ENCODE measurements at places on chromosomes 7 and 10.
A peak's percentile ranks its signal among the peaks of the same experiment; 100 is the strongest.

DNA sequence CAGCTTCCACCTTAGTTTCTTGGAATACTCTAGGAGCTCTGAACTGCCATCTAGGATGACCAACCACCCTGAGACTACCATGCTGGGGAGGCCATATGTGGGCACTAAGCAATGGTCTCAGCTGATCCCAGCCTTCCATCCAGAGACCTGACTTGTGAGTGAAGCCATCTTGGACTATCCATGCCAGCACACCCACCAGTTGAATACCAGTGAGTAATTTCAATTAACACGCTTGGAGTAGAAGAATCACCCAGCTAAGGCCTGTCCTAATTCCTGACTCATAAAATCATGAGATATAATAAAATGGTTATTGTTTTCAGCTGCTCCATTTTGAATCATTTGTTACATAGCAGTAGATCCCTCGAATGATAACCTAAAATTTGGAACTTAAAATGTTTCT, 5.2 kb upstream of the KIF5B start:
- DNase-seq: no peak

- no peak for DNase-seq
Observed at GRCh38 chr10:132689721-132690360, 96.1 kb downstream of the NKX6-2 start.

- DNase-seq: no peak
Observed at GRCh38 chr7:23347033-23347681, 48.0 kb downstream of the MALSU1 start.

DNA sequence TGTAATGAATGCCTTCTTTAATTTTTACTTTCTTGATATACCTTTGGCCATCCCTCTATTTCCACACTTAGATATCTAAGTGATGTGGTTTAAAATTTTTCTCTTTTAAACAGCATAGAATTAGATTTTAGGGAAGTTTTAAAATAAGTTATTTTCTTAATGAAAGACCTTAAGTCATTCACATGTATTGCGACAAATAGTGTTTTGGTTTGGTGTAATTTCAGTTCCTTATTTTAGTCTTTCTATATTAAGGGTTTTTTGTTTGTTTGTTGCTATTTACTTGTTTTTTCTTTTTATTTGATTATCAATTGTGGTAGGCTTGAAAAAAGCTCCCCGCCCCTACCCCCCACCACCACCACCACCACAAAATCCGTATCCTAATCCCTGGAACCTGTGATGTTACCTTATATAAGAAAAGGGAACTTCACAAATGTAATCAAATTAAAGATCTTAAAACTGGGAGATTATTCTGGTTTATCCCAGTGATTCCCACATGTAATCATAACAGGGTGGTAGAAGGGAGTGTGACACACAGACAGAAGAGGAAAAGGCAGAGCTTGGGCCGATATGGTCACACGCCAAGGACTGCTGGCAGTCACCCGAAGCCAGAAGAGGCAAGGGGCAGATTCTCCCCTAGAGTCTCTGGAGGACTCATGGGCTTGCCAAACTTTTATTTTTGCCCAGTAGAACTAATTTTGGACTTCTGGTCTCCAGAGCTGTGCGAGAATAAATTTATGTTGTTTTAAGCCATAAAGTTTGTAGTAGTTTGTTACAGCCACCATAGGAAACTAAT, 149.7 kb downstream of the NPSR1 start:
- DNase-seq: no peak

- DNase-seq: no peak
Observed at GRCh38 chr10:8254350-8254749, 199.9 kb downstream of the GATA3 start.

GRCh38 chr10:110865186-110865808, 6.4 kb upstream of the PDCD4 start:
- no peak for DNase-seq

GRCh38 chr7:19111474-19112273, 5.8 kb downstream of the TWIST1 start:
- no peak for DNase-seq

- DNase-seq: no peak
Observed at GRCh38 chr10:49049660-49050059, 65.7 kb downstream of the VSTM4 start.

DNA sequence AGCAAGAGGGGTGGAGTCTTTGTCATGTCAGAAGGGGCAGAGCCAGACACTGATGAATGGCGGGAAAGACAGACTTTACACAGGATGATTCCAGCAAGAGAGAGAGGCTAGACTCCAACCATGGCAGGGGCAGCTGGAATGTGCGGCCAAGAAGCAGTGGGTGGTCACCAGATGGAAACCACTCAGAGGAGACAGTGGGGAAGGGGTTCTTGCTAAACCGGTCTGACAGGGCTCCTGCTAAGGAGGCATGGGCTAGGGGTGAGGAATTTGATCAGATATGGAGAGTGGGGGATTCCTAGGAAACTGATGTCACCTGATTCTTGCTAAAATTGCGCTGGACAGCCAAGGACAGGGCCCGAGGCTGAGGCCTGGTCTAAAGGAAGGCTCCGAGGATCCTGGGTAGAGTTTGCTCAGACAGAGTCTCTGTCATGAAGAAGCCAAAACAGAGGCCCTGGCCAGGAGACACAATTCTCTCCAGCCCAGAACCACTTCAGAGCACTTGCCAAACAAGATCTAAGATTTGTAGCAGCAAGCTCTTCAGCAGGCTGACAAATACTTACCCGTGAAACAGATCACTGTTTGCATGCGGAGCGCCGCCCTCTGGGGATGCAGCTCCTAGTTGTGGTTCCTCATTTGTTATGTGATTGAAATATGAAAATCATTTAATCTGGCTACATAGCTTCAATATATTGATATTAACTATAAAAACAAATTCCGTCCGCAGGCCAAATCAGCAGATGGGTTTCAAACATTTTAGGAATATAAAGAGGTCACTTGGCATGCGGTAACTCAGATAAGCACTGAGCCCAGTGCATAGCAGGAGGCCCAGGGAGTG, 377.0 kb downstream of the TCERG1L start:
- peak; percentile 57 for DNase-seq

DNA sequence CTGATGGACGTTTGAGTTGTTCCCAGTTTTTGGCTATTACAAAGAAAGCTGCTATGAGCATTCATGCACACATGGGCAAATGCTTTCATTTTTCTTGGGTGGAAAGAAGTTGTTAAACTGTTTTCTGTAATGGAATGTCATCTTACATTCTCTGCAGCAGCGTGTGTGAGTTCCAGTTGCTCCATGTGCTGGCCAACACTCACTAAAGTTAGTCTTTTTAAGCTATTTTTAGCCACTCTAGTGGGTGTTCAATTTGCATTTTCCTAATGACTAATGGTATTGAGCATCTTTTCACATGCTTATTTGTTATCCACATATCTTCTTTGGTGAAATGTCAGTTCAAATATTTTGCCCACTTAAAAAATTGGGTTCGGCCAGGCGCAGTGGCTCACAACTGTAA, 82.8 kb upstream of the COL13A1 start:
- DNase-seq: no peak

DNA sequence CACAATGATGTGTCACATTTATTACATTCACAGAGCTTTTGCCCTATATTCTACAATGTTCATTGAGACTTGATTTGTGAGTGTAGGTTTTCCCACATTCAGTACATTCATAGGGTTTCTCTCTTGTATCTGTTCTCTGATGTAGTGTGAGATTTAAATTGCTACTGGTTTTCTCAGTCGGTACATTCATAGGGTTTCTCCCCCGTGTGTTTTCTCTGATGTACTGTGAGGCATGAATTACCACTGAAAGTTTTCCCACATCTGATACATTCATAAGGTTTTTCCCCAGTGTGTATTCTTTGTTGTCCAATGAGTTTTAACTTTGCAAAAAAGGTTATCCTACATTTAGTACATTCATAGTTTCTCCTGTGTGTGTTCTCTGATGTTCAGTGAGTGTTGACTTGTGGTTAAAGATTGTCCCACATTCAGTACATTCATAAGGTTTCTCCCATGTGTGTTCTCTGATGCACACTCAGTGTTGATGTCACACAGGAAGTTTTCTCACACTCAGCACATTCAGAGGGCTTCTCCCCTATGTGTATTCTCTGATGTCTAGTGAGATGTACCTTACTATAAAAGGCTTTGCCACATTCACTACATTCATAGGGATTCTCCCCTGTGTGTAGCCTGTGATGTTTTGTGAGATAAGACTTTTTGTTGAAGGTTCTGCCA, 63.0 kb downstream of the ZNF248 start:
- no peak for DNase-seq

- DNase-seq: no peak
Observed at GRCh38 chr10:103630156-103630555, 136.7 kb downstream of the NEURL1 start.

GRCh38 chr7:125218076-125218475, 288.5 kb upstream of the POT1 start:
- DNase-seq: no peak

DNA sequence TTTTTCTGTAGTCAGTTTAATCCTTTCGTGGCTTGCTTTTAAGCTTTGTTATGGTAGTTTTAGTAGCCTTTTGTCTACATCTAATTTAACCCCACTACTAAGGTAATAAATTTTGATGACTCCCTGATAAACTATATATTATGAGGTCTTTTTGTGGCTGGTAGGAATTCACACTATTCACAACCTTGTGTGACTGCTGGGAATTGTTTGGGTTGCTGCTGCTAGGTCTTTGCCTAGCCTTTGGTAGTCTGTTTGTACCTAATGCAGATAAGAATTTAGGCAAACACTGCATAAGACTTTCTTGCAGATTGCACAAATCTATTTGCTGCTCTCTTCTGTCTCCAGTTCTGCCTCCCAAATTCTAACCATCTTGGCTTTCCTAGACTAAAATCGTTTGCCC, 58.3 kb downstream of the SHOC2 start:
- DNase-seq: no peak

DNA sequence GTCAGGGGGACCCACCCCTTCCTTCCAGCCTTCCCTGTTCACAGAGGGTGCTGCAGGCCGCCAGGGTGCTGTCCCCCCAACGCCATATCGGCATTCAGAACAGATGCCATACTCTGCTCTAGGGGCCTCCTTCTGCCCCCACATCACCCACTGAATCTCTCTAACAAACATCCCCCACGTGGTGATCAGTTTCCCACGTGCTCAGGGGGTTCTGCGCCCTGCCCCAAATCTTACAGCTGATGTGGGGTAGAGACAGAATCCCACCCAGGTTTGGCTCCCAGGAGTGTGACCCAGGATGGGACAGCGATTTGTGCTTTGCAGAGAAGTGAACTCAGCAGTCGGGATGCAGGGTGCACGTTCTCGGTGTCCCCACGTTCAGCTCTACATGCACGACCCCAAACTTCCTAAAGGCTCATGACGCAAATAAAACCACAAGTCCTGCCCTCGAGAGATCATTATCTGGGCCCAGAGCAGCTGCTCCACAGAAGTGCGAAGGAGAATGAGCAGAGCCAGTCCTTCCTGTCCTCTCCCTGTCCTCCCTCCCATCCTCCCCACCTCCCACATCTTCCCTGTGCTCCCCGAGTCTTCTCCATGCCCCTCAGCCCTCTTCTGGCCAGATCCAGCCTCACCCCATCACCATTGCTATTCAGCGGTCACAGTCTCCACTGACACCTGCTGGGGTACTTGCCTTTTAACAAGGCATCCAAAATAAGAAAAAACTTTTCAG, 423.4 kb downstream of the DNAJB6 start:
- DNase-seq: no peak

- no peak for DNase-seq
Observed at GRCh38 chr7:106034383-106034782, 71.3 kb downstream of the CDHR3 start.

DNA sequence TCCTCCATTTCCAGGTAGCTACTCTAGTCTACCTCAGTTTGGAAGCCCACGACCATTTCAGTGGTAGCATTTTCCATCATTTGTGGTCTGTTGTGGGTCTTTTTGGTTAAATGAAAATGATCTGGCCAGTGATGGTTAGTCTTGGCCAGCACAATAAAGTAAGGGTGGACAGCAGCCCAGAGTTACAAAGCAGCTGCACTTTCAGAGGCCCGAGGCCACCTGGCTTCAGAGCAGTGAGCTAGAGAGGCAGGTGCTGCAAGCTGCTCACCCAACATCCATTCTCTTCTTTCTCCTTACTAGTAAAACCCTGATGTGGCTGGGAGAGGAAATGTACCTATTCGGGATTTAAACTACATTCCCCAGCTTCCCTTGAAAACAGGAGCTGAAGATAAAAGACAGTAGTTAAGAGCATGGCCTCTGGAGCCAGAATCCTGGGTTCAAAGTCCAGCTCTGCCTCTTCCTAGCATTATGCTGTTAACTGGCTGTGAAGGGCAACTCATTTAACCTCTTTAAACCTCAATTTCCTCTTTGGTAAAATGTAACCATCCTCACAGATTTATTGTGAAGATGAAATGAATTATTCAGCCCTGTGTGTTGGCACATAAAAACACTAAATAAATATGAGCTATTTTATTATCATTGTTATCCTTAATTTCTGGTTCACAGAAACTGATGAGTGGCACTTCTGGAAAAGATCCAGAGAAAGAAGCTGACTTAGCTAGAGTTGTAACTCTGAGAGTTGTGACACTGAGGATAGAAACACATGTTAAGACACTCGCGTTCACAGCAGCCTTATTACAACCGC, 517.4 kb downstream of the PARD3 start:
- no peak for DNase-seq

DNA sequence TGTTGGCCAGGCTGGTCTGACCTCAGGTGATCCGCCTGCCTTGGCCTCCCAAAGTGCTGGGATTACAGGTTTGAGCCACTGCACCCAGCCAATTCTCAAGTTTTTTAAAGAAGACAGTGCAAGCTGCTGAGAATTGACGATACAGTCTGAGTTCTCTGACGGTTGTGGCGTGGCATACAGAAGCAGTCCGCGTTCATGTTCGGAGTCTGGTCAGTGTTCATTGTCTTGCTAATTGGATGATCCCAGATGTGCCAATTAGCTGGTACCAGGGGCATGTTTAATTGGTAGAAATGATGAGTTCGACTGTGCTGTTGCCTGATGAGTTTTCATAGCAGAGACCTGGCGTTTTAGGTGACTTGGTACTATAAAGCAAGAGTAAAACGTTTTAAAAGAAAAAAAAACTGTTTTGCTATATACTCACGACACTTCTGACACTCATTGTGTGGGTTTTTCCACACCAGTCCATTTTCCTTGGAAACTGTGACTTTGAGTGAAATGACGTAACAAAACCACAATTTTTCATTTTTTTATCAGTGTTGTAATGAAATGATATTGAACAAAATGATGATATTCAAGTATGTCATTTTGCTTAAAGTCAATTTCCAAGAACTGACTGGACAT, 32.3 kb downstream of the CAMK1D start:
- DNase-seq: no peak

- DNase-seq: no peak
Observed at GRCh38 chr10:31820778-31821369, 107.8 kb downstream of the ARHGAP12 start.

DNA sequence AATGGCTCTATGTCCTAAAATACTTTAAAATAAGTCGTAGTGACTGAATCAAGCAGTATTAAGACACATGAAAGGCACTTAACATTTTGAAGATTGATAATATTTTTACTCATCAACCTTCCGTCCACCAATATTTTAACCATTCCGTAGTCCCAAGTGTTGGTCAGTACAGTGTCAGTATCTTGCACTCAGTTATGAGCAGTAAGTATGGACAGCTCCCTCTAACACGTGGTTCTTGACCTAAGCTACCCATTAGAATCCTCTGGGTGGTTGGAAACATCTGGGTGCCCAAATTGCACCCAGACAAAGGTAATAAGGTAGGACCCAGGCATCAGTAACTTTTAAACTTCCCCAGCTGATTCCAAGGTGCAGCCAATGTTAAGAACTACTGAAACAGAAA, 260.2 kb downstream of the HDAC9 start:
- no peak for DNase-seq

Data from cerebellar nuclear complex (tissue), 1 donor.